Activated T-helper 2 cell treated with anti-CD3 and anti-CD28 coated beads, Interferon-gamma antibody, Interleukin-2, Interleukin-4, amounts not matched to agents 10 μg/mL and 5 μg/mL and 100 μg/mL, durations not matched to agents 14 hours and 24 hours and 36 hours (primary cell): ENCODE measurements at places on chromosomes 5 and 9. TPM values are rescaled to one million over a fixed set of nuclear protein-coding genes. Genes with fewer than 3 reads are reported as not detected.

- DNase-seq, result no peak
These were observed 15.8 kb downstream of the NDST1 start for GRCh38 chr5:150523472-150524350.

- DNase-seq, result peak; percentile 46
These were observed at the start of gene SEPTIN8 for GRCh38 chr5:132777209-132778069. SEPTIN8 (minus strand) TSS chr5:132777239; CDS start chr5:132777137, 102 bp downstream.

DNA sequence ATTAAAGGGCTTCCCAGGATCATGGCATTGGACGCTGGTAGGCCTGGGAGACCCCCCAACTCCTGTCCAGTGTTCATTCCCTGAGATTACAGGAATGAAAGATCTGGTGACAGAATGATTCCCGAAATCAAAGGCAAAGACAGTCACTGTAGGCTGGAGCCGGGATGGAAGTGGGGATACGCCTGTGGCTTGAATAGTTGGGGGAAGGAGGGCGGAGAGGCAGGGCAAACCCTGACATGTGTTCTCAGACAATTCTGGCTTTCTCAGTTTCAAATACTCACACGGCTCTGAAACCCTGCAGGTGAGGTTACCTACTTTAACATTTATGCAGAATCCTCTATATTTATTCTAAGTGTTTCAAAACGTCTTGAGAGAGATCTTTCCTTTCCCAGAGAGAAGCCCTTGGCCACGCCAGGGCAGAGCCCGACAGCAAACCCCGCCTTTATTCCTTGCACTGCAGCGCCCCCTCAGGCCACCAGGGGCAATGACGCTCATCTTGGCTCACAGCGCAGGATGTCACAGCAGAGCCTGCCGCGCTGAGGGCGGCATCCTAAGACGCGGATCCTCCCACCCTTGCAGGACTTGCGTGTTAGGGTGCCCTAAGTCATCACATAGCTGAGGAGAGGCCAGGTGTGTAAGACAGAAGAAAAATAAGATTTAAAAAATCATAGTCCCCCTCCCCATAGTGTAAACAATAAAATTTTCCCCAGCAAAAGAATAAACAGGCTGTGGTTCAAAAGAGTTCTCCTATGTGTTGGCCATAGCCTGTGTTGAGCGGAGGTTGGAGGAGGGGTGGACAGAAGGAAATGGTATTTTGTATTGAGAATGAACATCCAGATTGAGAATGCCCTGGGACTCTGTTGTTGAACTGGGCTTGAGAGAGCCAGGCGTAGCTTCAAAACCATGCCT is 284.5 kb downstream of the NTRK2 start:
- peak; percentile 47 for DNase-seq

DNA sequence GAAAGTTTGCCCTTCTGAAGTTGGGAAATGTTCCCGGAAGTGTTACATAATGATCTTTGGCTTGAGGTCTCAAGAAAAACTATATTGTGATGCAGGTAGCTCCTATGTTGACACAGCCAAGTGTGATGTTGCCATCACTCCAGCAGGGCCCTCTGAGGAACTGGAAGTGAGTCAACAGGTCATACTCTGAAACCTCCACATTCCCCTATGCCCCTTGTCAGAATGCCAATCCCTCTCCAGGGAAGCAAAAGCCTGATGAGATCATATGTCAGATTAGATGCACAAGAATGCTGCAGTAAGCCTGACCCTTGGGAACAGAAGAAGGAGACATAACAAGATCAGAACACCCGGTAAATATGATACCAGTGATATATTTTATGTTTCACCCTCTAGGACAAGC is 66.8 kb upstream of the ITGA2 start:
- no peak for DNase-seq

GRCh38 chr5:145544401-145544800 is 290.7 kb downstream of the PRELID2 start:
- no peak for DNase-seq

DNA sequence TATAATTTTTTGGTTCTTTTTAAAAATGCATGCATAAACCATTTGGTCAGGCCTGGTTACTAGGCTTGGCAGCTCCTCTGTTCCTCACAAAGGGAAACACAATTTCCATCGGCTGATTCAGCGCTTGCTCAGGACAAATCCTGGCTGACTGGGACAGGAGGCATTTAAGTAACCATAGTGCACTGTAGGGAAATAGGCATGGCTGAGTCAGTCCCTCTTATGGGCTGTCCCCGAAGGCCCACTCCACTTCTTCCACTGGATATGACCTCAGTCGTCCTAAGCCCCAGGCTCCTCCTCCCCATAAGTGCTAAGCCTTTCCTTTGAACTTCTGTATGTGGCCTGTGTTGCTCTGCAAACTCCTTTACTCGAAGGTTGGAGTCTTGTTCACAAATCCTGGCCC is 71.2 kb upstream of the GLIS3 start:
- DNase-seq, result no peak

GRCh38 chr5:99378443-99378842 is 449.6 kb upstream of the CHD1 start:
- no peak for DNase-seq

GRCh38 chr9:24708814-24709213 is 163.1 kb upstream of the IZUMO3 start:
- no peak for DNase-seq

The IL4 gene
- 21.6 and 25.8 TPM in 2 replicates for total RNA-seq

The RALGPS1 gene
- 2.4 and 3.1 TPM in 2 replicates for total RNA-seq

The TMC1 gene
- total RNA-seq, result not detected in 2 replicates
